Germinal center (tissue), 1 donor: ENCODE measurements at places on chromosomes 2 and 18.

DNA sequence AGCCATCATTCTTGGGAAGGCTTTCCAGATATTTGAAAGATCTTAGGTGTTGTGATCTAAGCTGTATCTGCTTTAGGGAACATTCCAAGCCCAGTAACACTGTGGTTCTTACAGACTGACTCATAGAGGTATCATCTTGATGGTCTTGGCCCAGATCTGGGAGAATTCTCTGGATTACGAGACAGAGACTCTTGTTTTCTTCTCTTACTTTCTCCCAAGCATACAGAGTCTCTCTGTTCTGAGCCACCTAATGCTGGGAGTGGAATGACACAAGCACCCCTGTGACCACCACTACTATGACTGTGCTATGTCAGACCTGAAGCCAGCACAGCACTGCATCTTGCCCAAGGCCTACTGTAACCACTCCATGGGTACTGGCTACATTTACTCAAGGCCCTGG, 81.0 kb upstream of the EPAS1 start:
- DNase-seq, result no peak

GRCh38 chr2:235545339-235546150, 51.7 kb downstream of the AGAP1 start:
- DNase-seq, result no peak

- no peak for DNase-seq
These were observed 27.9 kb downstream of the GLS start for GRCh38 chr2:190908532-190908931.

- DNase-seq, result no peak
These were observed 46.0 kb downstream of the SLC66A2 start for GRCh38 chr18:79905389-79905911.

DNA sequence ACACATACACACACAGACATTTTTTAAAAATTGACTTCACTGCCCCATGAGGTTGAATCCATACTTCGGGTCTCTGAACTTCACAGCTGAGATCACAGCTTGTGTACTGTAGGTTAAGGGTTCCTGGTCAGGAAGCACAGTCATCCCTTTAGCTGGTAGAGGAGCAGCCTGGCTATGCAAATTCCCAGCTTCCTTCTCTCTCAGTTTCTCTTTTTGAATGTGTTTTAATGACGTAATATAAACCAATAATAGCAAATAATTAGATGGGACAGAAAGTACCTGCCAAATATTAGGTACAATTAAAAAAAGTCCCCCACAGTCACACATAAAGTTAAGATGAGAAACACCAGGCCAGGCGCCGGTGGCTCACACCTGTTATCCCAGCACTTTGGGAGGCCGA, 178.7 kb downstream of the ZNF385B start:
- no peak for DNase-seq

GRCh38 chr2:101337877-101338276, 29.4 kb upstream of the RNF149 start:
- DNase-seq, result no peak

DNA sequence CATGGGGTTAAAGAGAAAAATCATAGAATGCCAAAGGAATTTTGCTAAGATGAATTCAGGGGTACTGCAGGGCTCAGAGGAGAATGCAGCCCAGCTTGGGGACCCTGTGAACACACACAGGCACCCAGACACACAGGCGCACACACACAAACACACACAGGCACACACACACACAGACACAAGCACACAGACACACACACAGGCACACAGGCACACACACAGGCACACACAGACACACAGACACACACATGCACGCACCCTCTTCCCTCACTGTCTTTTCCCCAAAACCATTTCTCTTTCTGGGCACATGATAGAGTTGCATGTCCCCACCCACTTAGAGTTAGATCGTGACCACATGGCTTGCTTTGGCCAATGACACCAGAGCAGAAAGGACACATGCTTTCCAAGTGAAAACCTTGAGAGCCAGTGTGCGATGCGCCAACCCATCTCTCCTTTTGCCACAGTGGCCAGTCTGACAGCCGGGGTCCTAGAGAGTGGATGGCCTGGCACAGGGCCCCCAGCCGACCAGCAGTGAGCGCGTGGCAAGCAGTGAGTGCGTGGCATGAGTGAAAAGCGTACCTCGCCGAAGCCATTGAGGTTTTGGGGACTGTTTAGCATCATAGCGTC, 163.3 kb downstream of the KLHL29 start:
- no peak for DNase-seq

GRCh38 chr18:34985963-34986362, 55.2 kb upstream of the MAPRE2 start:
- DNase-seq, result no peak

DNA sequence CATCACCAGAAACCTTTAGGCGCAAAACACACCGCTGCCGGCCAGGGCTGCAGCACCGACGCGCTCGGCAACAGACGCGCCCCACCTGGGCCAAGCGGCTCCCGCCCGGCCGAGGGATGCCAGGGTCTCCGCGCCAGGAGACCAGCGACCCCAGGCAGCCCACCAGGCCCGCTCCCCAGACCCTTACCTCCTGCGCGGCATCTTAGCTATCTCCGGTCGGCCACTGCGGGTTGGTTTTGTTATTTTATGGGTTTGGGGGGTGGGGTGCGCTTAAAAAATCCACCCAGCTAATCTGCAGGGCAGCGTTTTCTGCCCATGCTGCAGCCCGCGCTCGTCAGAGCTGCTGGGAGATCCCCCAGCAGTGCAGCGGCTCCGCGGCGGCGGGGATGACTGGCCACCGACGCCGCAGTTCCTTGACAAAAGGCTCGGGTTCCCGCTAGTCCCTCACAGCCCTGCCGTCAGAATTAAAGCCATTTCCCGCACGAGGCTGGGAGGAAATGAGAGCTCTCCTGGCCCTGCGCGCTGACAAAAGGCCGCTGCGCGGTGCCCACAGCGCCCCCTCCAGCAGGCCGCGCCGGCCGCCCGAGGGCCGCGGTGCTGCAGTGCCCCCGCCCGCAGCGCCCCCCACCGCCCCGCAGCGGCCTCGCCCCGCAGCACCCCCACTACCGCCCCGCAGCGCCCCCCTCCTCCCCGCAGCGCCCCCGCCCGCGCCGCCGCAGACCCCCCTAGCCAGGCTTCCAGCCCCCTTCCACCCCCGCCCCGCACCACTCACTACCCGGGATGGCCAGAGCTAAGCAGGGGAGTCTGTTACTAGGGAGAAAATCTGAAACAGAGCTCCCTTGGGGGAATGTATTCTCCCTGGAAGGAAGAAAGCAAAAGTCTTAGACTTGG, at the start of gene ADD2:
Gene ADD2 (minus strand): TSS at position 502 of the 891 bp plus-strand sequence. CDS start 61,792 bp downstream, outside the sequence.
- peak; percentile 55 for DNase-seq

- DNase-seq, result no peak
These were observed 159.1 kb downstream of the PPP1R1C start for GRCh38 chr2:182144776-182145165.

DNA sequence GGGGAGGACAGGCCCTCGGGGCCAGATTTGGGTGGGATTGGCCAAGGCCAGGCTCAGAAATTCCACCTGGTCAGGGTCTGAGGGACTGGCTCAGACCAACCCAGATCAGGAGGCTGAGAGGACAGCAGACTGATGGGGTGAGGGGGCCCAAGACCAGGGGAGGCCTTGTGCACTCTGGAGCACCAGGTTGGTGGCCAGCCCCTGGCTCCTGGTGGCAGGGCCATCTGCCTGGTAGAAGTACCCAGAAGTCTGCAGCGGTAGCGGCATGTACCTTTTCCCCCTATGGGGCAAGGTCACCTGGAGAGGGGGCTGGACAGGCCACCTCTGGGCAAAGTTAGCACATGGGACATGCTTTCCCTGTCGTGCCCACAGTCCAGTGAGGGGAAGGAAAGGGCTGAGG, 21.2 kb upstream of the ODC1 start:
- no peak for DNase-seq

GRCh38 chr2:54568876-54569321, 112.8 kb downstream of the SPTBN1 start:
- no peak for DNase-seq

- DNase-seq, result no peak
These were observed 75.7 kb downstream of the MYO5B start for GRCh38 chr18:50119296-50119695.

DNA sequence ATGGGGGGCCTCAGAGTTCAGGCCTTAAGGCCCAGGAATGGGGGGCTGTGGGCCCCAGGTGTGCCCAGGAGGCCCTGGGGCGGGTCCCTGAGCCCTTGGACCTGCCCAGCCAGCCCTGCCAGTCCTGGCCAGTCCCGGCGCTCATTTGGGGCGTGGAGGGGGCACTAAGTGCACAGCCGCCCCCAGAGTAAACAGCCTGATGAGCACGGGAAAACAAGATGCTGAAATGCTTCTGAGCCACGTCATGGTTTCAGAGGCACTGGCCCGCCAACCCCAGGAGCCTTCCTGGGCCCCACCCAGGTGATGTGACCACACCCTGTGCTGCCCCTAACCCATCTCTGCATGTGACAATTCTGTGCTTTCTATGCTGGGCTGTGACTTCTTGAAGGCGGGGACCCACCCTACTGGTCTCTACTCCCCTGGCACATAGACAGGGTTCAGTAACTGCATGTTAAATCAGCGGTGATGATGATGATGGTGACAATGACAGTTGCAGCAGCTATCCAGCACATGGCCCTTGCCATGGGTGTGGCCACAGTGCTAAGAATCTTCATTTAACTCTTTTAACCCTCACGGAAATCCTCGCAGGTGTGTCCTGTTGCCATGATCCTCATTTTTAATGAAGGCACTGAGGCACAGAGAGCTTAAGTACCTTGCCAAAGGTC, 28.1 kb upstream of the ASPRV1 start:
- DNase-seq, result no peak

DNA sequence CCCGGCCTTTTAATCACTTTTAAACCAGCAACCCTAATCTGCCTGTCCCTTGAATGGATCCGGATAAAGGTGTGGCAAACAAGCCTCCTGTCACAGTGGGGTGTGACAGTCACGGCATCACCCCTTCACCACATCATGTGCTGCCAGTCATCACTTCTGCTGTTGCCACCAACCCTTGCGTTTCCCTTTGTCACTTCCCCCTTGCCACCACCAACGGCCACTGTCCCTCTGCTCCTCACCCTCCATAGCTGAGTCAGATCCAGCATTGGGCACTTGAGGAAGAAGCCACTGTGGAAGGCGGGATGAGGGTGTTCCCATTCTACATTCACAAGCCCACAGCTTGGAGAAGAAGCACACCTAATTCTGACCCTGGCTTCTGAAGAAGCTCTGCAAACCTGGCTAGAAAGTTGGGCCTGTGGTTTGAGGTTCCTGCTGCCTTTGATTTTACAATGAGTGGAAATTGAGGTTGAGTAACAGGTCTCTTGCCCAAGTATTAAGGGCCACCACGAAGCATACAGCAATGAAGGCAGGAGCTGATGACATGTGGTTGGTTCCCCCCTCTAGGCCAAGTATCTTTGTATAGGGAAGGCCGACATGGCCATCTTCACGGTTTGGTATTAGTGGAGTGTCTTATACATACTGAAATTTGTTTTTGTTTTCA, 22.9 kb upstream of the DARS1 start:
- DNase-seq, result peak; percentile 47

DNA sequence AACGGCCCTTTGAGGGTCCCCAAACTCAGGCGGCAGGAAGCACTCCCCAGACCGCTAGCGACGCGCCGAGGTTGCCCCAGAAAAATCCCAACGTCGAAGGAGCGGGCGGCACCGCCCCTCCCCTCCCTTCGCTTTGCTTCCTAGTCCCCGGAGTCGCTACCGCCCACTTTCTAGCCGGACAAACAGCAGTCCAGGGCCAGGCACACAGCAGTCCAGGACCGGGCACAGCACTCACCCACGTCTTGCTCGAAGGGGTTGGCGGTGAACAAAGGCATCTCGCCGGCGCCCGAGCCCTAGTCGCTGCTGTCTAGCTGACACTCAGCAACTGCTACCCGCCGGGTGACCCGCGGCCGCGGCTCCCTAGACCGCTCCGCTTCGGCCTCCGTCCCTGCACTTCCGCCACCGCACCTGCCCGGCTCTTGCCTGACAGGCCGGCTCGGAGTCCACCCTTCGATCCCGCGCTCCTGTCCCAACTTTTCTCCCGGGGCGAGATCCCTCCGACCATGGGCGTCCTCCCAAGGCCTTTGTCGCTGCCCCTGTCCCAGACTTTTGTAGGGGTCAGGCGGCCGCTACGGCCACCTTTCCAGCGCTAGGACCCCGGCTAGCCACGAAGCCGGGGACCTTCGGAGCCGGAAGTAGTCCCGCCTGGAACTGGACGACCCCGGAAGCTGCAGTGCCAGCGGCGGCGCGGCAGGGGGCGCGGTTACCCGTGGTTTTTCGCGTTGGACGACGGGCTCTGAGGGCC, at the start of gene STAM2:
Gene STAM2 (minus strand): TSS at position 396 of the 745 bp plus-strand sequence. CDS start 121 bp downstream, at position 275.
- DNase-seq, result peak; percentile 95

- DNase-seq, result no peak
These were observed 672.3 kb upstream of the REG3G start for GRCh38 chr2:78353168-78353567.

GRCh38 chr2:15377202-15377601, 183.9 kb downstream of the NBAS start:
- no peak for DNase-seq

- DNase-seq, result no peak
These were observed 10.0 kb upstream of the STARD7 start for GRCh38 chr2:96218508-96219131.

DNA sequence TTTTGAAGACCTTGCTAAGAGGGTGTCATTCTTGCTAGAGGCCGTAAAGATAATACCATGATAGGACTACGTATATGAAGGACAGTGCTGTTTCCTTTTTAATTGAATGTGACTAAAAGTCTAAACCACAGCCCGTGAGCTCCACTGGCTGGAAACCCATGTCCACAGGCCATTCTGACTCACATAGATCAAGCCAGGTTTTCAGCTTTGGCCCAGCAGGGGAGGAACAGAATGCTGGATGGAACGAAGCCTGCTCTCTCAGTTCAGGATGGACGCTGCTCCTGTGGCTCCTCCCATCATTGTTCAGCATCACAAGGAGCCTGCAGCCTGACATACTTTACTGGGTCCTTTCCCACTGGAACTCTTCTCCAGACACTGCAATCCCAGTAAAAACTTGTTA, 47.6 kb downstream of the ALPK2 start:
- no peak for DNase-seq

DNA sequence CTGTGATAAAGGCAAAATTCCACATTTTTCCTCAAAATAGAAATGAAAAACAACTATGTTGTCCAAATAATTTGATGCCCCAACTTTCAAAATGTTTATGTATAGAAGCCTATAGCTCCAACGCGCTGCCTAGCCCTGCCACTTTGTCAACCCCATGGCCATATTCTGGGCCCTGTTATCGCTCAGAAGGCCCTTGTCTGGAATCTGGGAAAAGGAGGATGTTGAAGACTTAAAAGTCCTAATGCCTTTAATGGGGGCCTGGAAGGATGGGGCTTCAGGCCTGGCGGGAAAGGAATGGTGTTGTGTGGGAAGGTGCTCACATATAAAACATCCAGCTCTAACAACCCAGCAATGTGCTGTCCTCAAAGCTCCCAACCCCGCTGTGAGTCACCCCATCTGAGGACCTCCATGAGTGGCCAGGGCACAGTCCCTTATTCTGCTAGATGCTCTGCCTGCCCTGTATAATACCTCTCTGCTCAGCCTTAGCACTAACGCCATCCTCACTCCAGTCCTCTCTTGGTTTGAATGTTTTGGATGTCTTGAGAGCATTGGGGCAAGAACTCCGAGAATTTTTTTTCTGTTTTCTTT, 86.0 kb downstream of the ACSL3 start:
- DNase-seq, result no peak

- no peak for DNase-seq
These were observed at the start of gene COLEC11 for GRCh38 chr2:3594493-3595281. Gene COLEC11, plus strand, starts transcription at chr2:3595112. Its CDS starts 9,229 bp downstream, at chr2:3604341.
